ENCODE measurements at places on chromosomes 7 and 10. TPM values are rescaled to one million over a fixed set of nuclear protein-coding genes. Genes with fewer than 3 reads are reported as not detected.

The PDK4 gene
- 6.8 TPM for total RNA-seq

The COMTD1 gene
- 17.8 TPM for total RNA-seq

The TSPAN12 gene
- 3.7 TPM for total RNA-seq

The NANOS1 gene
- total RNA-seq, result 9.7 TPM

The TAC1 gene
- 2.7 TPM for total RNA-seq

The MIOS gene
- 27.4 TPM for total RNA-seq

The UCN3 gene
- total RNA-seq, result not detected

The THSD7A gene
- 0.38 TPM for total RNA-seq

The INTS1 gene
- 95.2 TPM for total RNA-seq

The SYT15B gene
- total RNA-seq, result 0.04 TPM

The HTR7 gene
- 18.0 TPM for total RNA-seq

The SLC26A3 gene
- total RNA-seq, result not detected

The AKR1C8 gene
- 0.21 TPM for total RNA-seq

The GALNT17 gene
- not detected for total RNA-seq

The AGR2 gene
- not detected for total RNA-seq

The POLR3A gene
- total RNA-seq, result 11.9 TPM

The GRM3 gene
- total RNA-seq, result 0.11 TPM

The PSMG3 gene
- 146 TPM for total RNA-seq

The SERPINE1 gene
- 1.4 TPM for total RNA-seq

The ACTA2 gene
- 6.1 TPM for total RNA-seq

The UNC5B gene
- 1.2 TPM for total RNA-seq

The SSC4D gene
- 0.75 TPM for total RNA-seq

The IRF5 gene
- 1.4 TPM for total RNA-seq

The VAX1 gene
- 0.41 TPM for total RNA-seq

The UBTD1 gene
- 24.7 TPM for total RNA-seq

The FKBP9 gene
- 101 TPM for total RNA-seq

The KLF6 gene
- 19.4 TPM for total RNA-seq

The GIMAP8 gene
- not detected for total RNA-seq

The SEMA3C gene
- total RNA-seq, result 70.5 TPM

The DLX5 gene
- total RNA-seq, result not detected

The SNCG gene
- total RNA-seq, result 10.8 TPM
